ENCODE measurements at places on chromosomes 3 and 15.

- no peak for DNase-seq
These were observed 125.8 kb downstream of the SSR3 start for GRCh38 chr3:156429125-156429524.

DNA sequence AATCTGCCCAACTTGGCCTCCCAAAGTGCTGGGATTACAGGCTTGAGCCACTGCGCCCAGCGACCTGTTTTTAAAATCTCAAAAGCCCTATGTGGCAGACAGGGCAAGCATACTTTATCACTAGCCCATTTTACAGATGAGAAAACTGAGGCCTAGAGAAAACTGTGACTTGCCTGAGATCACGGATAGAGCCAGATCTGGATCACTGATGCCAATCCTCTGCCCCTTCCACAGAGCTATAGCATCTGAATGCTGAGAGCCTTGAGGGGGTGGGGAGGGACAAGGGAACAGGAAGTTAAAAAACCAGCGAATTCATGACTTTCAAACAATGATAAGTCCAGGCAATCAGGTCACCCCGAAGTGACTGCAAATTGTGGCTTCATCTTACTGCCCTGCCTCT, 7.3 kb downstream of the ANKRD63 start:
- DNase-seq, result no peak

GRCh38 chr15:31482122-31482922, 155.7 kb downstream of the KLF13 start:
- DNase-seq, result no peak

- DNase-seq, result no peak
These were observed 342.5 kb upstream of the NR2F2 start for GRCh38 chr15:95987886-95988573.

- DNase-seq, result no peak
These were observed 171.1 kb upstream of the TTC14 start for GRCh38 chr3:180430896-180431295.

GRCh38 chr3:139559541-139559940, 20.0 kb upstream of the RBP1 start:
- DNase-seq, result no peak

DNA sequence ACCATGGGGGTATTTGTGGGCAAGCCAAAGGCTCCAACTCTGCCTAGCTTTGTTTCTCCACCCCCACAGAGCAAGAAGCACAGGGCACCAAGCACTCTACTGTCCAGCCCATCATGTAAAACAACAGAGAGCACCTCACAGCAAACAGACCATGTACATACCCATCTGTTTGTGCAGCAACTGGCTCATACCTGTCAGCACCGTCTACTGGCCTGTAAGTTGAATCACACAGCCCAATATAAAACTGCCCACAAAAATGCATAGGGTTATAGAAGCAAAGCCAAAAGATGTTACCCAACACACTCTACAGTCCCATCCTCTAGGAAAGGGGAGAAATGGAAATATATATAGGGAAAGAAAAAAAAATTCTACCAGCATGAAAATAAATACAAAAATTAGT, 139.7 kb upstream of the CPNE4 start:
- no peak for DNase-seq

- no peak for DNase-seq
These were observed 4.6 kb downstream of the STIMATE start for GRCh38 chr3:52892625-52893311.

GRCh38 chr15:89790661-89791060, 14.5 kb downstream of the MESP2 start:
- DNase-seq, result no peak

GRCh38 chr3:174202561-174202960, 656.6 kb upstream of the NAALADL2 start:
- DNase-seq, result no peak

DNA sequence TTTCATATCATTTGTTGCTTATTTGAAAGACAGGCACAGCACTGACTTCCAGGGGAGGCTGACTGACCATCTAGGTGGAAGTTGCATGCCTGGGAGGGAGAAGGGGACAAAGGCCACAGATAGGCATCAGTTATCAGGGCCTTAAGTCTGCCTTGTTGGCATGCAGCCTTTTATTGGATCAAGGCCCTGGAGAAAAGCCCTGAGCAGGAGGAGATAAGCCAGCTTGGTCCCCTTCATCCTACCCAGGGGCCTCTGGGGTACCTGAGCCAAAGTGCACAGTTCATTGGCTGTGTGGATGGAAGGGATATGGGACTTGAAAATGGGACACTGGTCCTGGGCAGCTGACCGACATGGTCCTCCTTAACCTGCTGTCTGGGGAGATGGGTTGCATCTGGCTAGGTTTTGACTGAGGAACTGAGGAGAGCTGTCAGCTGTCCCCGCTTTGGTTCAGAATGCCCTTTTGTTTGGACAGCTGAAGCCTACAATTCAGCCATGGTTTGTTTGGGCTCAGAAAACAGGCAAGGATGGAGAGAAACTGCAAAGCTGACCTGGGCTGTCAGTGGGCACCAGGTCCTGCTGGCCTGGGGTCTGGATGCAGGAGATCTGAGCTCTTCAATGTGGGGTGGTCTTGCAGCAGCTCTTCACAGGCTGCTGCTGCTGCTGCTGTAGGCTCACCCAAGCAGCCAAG, 60.0 kb downstream of the FLNB start:
- DNase-seq, result no peak

DNA sequence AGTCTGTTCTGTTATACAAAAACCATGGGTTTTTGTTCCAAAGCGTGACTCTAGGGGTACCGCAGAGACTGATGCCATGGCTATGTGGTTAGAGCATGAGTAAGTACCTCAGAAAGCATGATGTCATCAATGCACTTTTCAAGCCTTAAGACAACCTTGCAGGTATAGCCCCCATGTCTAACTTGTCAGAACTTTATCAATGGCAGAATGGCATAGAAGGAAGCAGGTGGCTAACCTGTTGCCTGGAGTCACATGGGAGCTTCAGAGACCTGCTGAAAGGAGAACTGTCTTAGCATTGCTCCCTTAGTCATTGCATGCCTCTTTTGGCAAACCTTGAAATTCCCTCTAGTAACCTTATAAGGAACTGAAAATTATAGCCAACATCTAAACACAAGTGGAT, 52.5 kb downstream of the EOMES start:
- DNase-seq, result no peak

GRCh38 chr15:35507932-35508638, 37.9 kb downstream of the DPH6 start:
- DNase-seq, result no peak

DNA sequence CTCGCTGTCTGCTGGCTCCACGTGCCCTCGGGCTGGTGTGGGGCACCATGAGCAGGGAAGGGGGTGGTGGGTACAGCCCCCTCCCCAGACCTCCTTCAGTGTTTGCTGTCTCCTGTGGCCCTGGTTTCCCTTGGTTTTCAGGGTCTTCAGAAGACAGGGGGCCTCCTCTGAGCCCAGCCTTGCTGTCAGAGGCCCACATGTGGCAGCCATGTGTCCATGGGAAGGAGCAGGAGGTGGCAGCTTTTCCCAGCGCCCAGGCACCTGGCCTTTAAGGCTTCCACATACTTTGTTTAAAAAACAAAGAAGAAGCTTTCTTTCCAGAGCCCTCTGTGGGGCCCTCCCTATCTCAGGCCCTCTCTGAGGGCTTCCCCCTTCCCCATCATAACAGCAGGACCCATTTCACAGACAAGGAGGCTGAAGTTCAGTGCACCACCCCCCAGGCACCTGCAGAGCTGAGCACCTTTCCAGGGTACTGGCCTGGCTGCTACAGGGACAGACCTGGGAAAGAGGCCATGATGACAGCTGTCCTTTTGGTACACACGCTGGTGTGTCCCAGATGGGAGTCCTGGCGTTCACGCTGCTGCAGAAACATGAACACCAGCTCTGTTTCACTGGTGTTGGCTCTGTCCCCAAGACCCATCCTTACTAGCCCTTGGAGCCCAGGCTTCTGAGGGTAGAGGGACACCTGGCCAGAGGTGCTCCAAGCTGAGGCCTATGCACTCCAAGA, 73.7 kb downstream of the DNAJB8 start:
- DNase-seq, result no peak

DNA sequence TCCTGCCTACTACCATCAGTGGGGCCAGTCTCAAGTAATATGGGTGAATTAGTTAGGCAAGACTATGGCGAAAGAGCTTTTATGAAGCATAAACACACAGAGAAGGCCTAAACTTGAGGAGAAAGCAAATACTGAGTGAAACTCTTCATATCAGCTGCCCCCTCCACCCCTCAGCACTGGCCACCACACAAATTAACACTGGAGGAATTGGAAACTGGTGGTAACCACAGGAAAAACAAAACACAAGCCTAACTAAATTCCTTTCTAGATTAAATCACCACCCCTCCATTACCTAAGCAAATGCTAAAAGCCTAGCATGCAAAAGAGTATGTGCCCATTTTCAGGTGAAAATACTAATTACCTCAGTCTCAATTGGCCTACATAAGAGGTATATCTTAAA, 774.7 kb upstream of the NECTIN3 start:
- no peak for DNase-seq

- DNase-seq, result no peak
These were observed 13.3 kb upstream of the CD47 start for GRCh38 chr3:108103886-108104797.

All from mesenteric fat pad (tissue), 1 donor.